ENCODE measurements at places on chromosomes 2 and 18. TPM values are rescaled to one million over a fixed set of nuclear protein-coding genes. Genes with fewer than 3 reads are reported as not detected.

GRCh38 chr2:191374366-191374765 is 129.2 kb downstream of the MYO1B start:
- H3K36me3 ChIP-seq = peaks cover 50% of the 10 kb centered on the region
- no peak overlapping the region for H3K4me3 ChIP-seq
- H3K27me3 ChIP-seq = no peaks in the 10 kb centered on the region
- no peak overlapping the region for H3K27ac ChIP-seq

- no peaks in the 10 kb centered on the region for H3K27me3 ChIP-seq
- H3K27ac ChIP-seq = no peak overlapping the region
- H3K36me3 ChIP-seq = no peaks in the 10 kb centered on the region
- H3K4me1 ChIP-seq = no peaks in the 10 kb centered on the region
These were observed 306.7 kb downstream of the PIK3C3 start for GRCh38 chr18:42261731-42262130.

DNA sequence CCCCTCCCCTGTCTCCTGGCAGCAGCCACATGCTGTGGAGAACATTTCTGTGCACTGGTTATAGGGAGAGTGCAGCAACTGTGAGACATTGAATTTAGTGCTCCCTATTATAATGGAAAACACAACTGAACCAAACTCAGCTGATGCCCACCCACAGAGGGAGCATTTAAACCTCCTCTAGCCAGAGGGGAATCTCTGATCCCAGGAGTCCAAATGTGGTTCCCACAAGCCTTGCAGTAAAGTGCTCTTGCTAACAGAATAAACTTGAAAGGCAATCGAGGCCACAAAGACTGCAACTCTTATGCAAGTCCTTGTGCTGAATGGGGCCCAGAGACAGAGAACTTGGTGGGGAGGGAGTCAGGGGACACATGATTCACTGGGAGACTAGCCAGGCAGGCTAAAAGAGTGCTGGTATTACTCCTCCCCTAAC is 638.8 kb upstream of the VRK2 start:
- H3K36me3 ChIP-seq = no peaks in the 10 kb centered on the region
- H3K4me3 ChIP-seq = no peak overlapping the region
- no peak for DNase-seq
- no peaks in the 10 kb centered on the region for H3K27me3 ChIP-seq
- H3K27ac ChIP-seq = no peak overlapping the region

- 0 out of 2 replicates have a peak, but pooled peaks cover 4% of the 10 kb centered on the region for H3K4me1 ChIP-seq
- no peak overlapping the region for H3K27ac ChIP-seq
- no peaks in the 10 kb centered on the region for H3K36me3 ChIP-seq
- DNase-seq = peak; percentile 10
- no peak overlapping the region for H3K4me3 ChIP-seq
These were observed 48.9 kb downstream of the LDLRAD4 start for GRCh38 chr18:13267431-13267873.

MAT2A gene
- 217 TPM for polyA plus RNA-seq

KYNU gene
- not detected for polyA plus RNA-seq

DNA sequence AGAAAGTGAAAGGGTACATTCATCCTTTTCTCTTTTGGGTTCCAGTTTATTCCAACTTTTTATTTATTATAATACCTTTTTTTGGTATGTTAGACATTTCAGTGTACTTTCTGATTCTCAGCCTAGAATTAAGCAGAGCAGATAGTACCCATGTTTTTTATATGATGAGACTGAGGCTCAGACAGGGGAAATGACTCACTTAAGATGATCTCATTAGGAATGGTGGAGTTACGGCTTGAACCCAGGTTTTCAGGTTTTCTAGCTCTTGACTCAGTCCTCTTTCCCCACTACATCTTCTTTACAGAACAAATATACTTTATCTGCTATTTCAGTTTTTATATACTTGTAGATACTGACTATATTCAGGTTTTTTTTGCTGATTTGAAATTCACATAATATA is 51.7 kb upstream of the OTX1 start:
- H3K36me3 ChIP-seq = peaks cover 45% of the 10 kb centered on the region
- peak; percentile 62 for DNase-seq
- H3K4me3 ChIP-seq = no peak overlapping the region
- H3K4me1 ChIP-seq = peaks cover 17% of the 10 kb centered on the region
- peak overlapping the region; percentile 39 for H3K27ac ChIP-seq
- H3K27me3 ChIP-seq = no peaks in the 10 kb centered on the region

ICOS gene
- polyA plus RNA-seq = not detected

GRCh38 chr2:36371928-36372391 is 16.4 kb downstream of the CRIM1 start:
- DNase-seq = peak; percentile 84
- H3K36me3 ChIP-seq = peaks cover 20% of the 10 kb centered on the region
- H3K27ac ChIP-seq = peak overlapping the region; percentile 64
- no peaks in the 10 kb centered on the region for H3K27me3 ChIP-seq
- peaks cover 100% of the 10 kb centered on the region for H3K4me1 ChIP-seq

DNA sequence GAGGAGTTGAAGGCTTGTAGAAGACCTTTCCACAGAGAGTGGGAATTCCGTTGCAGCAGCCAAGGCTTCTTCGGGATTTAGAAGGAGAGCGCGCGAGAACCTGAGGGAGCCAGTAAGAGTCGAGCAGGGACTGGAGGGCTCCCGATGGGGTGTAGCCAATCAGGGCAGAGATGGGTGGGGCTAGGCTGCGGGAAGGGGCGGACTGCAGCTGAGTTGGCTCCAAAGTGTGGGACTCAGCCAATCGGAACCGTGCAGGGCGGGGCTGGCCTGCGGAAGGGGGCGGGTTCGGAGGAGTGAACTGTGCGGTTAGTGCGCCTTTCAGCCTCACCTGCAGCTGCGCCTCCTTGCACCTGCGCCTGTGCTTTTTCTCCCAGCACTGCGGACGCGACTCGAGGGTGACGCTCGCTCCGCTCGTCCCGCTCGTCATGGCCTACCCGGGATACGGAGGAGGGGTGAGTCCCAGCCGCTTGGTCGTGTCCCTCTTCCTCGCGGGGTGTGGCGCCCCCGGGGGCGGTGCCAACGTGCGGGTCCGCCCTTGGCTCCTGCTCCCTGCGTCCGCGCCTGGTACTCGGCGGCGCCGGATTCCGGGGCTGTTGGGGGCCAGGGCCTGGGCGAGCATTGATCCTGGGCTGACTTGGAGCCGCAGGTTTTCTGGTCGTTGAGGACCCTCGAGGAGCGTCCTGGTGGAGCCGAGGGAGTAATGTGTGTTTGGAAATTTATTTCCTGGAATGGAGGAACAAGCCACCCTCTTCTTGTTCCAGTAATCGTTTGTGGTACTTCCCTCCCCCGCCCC is at the start of gene GCA:
Gene GCA, plus strand, starts transcription at position 309 of the 793 bp plus-strand sequence. Its CDS starts 117 bp downstream, at position 426.
- no peak within 1 kb of the TSS for H3K27ac ChIP-seq
- 0 out of 2 replicates have a peak, but pooled peaks cover 9% of the 10 kb centered on the region for H3K27me3 ChIP-seq
- no peaks in the 10 kb centered on the region for H3K36me3 ChIP-seq
- DNase-seq = peak; percentile 93
- H3K4me3 ChIP-seq = peak within 1 kb of the TSS; percentile 83

GRCh38 chr2:200658278-200658864 is 72.6 kb downstream of the AOX1 start:
- H3K4me3 ChIP-seq = no peak overlapping the region
- no peaks in the 10 kb centered on the region for H3K27me3 ChIP-seq
- H3K4me1 ChIP-seq = peaks cover 23% of the 10 kb centered on the region
- DNase-seq = no peak

DNA sequence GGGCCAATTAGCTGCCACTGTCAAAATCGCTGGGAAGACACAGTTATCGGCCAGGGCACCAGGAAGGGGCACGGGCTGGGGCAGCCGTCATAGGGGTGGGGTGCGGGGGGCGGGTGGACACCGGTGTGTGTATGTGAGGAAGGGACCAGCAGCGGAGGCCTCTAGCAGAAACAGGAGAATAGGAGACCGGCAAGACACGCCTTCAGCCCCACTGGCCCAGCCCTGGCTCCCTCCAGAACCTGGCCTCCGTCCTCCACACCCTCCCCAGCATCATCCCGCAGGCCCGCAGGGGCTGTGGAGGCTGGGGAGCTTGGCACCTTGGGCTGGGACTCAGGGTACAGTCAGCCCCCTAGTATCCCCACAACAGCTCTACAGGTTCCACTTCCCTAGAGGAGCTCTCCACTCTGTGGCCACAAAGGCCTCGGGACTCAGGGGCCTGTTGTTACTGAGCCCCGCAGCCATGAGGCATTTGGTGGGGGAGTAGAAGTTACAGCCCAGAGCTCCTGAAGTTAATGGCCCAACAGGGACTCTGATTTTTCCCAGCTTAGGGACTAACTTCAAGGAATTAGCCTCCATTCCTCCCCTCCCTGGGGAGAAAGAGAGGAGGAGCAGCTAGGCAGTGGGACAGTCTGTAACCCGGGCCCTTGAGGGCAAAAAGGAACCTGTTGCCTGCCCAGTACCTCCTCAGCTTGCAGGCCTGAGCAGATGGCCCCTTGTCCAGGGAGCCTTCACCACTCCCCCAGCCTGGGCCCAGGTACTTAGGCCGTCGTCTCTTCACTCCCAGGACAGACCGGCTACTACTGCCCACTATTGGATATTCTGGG is 19.9 kb downstream of the SH2D6 start:
- peak; percentile 55 for DNase-seq
- peaks cover 12% of the 10 kb centered on the region for H3K4me1 ChIP-seq
- H3K4me3 ChIP-seq = peak overlapping the region; percentile 60
- H3K36me3 ChIP-seq = no peaks in the 10 kb centered on the region
- peak overlapping the region; percentile 60 for H3K27ac ChIP-seq

GRCh38 chr2:23320058-23320457 is 64.9 kb upstream of the KLHL29 start:
- no peaks in the 10 kb centered on the region for H3K36me3 ChIP-seq
- H3K4me1 ChIP-seq = no peaks in the 10 kb centered on the region
- peaks cover 22% of the 10 kb centered on the region for H3K27me3 ChIP-seq
- H3K4me3 ChIP-seq = no peak overlapping the region
- no peak overlapping the region for H3K27ac ChIP-seq
- DNase-seq = no peak

KCNK3 gene
- 0.04 TPM for polyA plus RNA-seq

DNA sequence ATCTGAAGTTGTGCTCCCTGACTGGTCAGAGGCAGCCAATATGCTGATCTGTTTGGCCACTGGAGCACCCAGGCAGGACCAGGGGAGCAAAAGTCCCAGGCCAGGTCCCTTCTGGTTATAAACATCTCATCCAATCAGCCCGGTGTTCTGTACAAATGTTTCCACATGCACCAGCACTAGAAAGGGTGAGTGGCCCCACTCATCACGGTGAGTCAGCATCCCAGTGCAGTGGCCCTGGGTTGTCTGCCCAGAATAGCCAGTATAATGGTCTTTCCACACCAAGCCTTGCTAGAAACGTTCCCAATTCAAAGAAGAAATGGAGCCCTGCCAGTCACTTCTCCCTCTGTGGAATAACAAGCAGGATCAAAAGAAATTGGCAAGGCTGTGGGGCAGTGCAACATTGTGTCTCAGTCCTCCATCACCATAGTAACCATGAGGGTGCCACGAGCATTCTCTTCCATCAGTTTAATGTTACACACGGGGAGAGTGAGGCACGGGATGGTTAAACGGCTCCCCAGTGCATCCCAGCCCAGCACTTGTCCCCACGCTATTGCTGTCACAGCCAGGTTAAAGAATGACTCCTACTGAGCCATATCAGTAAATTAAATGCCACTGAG is 174.9 kb downstream of the SEPTIN10 start:
- H3K4me3 ChIP-seq = no peak overlapping the region
- H3K27me3 ChIP-seq = no peaks in the 10 kb centered on the region
- H3K4me1 ChIP-seq = peaks cover 8% of the 10 kb centered on the region

CSRNP3 gene
- 1.2 TPM for polyA plus RNA-seq

DNA sequence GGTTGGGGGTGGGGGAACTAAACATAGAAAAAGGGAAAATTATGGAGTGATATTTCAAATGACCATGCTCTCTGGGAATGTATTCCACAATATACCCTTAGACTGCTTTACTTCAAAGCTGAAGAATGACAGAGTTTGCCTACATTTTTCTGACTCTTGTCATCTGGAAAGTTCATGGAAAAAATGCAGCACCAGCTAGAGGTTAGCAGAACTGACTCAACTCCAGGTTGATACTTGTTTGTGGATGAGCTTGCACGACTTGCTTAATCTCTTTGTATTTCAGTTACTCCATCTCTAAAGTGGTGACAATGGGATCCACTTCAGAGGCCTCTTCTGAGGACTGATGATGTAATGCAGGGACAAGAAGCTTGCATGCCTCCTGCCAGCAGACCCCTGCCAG is 824.0 kb upstream of the ID2 start:
- no peaks in the 10 kb centered on the region for H3K36me3 ChIP-seq
- peak; percentile 90 for DNase-seq
- H3K27ac ChIP-seq = peak overlapping the region; percentile 74
- H3K27me3 ChIP-seq = no peaks in the 10 kb centered on the region
- no peak overlapping the region for H3K4me3 ChIP-seq

TMEM200C gene
- not detected for polyA plus RNA-seq

GRCh38 chr2:181131584-181131983 is 151.2 kb downstream of the UBE2E3 start:
- H3K4me1 ChIP-seq = no peaks in the 10 kb centered on the region
- no peaks in the 10 kb centered on the region for H3K27me3 ChIP-seq
- H3K4me3 ChIP-seq = no peak overlapping the region
- H3K27ac ChIP-seq = no peak overlapping the region
- DNase-seq = no peak

NETO1 gene
- polyA plus RNA-seq = not detected

- no peak overlapping the region for H3K27ac ChIP-seq
- no peaks in the 10 kb centered on the region for H3K36me3 ChIP-seq
- H3K4me1 ChIP-seq = no peaks in the 10 kb centered on the region
- DNase-seq = no peak
- no peak overlapping the region for H3K4me3 ChIP-seq
- H3K27me3 ChIP-seq = 0 out of 2 replicates have a peak, but pooled peaks cover 9% of the 10 kb centered on the region
These were observed 102.3 kb upstream of the ODC1 start for GRCh38 chr2:10550206-10551001.

RAB6D gene
- 0.15 TPM for polyA plus RNA-seq

ILKAP gene
- polyA plus RNA-seq = 34.1 TPM

CRACDL gene
- polyA plus RNA-seq = not detected

- H3K4me1 ChIP-seq = no peaks in the 10 kb centered on the region
- H3K4me3 ChIP-seq = no peak overlapping the region
- no peak for DNase-seq
- no peaks in the 10 kb centered on the region for H3K36me3 ChIP-seq
- no peaks in the 10 kb centered on the region for H3K27me3 ChIP-seq
These were observed 74.9 kb upstream of the KLHL14 start for GRCh38 chr18:32847691-32848090.

Measured in GM23248 (cell line).